ENCODE measurements at places on chromosomes 1 and 21.

DNA sequence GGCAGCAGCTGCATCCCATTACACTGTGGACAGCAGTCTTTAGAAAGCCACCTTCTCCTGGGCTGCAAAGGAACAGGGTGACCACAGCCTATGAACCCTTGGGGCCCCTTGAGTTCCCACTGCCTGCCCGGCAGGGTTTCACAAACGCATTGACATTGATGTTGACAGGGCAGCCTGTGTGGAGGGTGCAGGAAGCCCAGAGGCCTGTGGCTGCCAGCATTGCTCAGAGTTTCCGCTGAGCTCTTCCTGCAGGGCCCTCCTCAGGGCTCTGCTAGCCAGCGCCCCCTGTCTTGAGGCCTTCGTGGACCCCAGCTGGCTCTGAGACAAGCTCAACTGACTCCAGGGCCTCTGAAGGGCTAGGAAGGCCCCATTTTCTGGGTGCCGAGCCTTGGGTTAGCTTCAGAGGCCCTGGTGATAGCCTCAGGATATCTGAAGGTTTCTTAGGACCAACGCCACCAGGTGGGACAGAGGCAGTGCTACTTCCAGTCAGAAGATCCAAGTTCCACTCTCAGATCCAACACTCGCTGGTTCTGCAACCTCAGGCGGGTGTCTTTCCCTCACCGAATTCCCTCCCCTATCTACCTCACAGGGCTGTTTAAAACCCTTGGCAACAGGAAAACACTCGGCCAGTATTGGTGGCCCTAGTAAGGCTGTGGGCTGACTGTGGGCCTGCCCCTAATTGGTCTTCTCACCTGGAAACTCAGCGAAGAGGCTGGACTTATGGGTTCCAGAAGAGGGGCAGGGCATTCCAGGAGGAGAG lies 27.2 kb upstream of the EPS8L3 start:
- DNase-seq: peak; percentile 80

- no peak for DNase-seq
Measured at GRCh38 chr1:226577401-226578180, 29.0 kb downstream of the STUM start.

GRCh38 chr1:228021355-228022030 lies 14.7 kb downstream of the WNT3A start:
- DNase-seq: no peak

DNA sequence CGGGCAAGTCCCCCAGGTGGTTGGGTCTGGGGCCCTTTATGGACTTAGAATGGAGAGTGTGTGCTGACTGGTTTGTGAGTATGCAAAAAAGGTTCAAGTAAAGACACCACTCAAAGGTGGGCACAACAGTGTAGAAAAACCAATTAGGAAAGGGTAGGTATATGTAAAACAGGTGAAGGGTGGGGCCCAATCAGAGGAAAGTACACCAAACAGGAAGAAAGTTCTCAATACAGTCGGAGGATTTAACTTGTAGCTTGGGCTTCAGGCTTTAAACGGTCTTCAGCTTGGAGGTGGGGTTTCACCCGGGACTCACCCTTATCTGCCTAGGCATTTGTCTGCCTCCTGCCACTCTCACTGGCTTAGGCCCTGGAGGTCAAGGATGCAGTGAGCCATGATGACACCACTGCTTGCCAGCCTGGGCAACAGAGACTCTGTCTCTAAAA lies 6.8 kb upstream of the PUM1 start:
- no peak for DNase-seq

DNA sequence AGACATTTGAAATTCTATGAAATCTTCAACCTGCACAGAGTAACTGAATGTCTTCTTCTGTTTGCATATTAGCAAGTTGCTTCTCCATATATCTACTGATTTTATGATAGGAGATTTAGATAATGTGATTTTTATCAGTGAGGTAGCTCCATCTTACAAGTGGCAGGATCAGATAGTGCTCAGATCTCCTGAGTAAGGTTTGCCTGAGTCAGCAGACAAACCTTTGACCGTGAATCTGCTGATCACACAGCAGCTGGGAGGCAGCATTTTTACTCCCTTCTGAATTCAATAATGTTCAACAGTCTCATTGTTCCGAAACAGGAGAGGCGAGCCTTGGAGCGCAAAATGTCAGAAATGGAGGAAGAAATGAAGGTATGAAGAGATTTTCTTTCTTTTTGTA lies 141.4 kb downstream of the SYT2 start:
- no peak for DNase-seq

DNA sequence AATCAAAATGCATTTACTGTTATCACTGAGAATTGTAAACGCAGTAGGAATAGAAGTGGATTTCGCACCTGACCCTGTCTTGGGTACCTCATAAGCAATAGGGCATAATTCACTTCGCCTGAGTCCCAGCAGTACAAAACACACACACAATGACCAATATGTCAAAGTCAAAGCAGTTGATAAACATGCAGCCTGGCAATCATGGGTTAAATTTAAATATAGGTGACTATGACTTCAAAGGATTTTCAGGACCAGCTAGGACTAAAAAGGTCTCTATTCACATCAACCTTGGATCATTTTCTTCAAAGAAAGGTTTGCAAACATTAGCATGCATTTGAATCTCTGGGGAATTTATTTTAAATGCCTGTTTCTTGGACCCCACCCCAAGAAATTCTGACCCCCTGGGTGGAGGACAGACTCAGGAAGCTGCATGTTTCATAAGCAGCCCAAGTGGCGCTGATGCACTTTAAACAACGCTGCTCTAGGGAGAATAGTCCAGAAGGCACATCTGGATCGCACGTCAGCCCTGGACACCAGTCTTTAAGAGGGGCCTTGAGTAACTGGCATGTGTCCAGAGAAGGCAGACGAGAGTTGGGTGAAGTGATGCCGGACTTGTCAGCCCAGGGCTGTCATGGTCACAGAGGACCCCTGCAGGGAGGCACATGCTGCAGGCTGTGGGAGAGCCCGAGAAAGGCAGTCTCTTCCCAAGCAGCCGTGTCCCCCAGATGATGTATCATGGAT lies 55.7 kb upstream of the EFHD2 start:
- DNase-seq: no peak

- no peak for DNase-seq
Measured at GRCh38 chr21:45393833-45394638, 10.9 kb upstream of the COL18A1 start.

- DNase-seq: no peak
Measured at GRCh38 chr1:94922761-94923331, 4.1 kb downstream of the CNN3 start.

GRCh38 chr1:204623365-204623893 lies 62.1 kb downstream of the LRRN2 start:
- no peak for DNase-seq

GRCh38 chr21:37555672-37556261 lies 189.2 kb downstream of the DYRK1A start:
- no peak for DNase-seq

DNA sequence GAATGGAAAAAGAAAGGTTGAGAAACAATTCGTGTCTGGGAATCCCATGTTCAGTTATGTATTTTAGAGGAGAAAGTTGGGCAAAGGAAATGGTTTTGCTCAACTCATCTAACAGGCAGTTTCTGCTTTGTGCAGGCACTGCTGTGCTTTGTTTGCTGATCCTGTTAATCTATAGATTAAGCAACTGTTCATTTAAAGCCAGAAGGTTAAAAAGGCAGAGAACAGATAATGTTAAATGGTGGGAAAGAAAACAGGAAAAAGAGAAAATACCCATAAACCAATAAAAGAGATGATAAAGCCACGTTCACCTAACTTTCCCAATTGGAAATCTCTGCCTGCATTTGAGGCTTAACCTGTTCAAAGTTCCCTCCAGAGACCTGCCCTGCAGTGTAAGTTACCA lies 70.0 kb downstream of the APP start:
- no peak for DNase-seq

- no peak for DNase-seq
Measured at GRCh38 chr1:204619721-204620120, 65.8 kb downstream of the LRRN2 start.

GRCh38 chr1:4089421-4090175 lies 189.5 kb upstream of the C1orf174 start:
- no peak for DNase-seq

GRCh38 chr1:202286622-202287097 lies 55.1 kb downstream of the UBE2T start:
- DNase-seq: no peak

DNA sequence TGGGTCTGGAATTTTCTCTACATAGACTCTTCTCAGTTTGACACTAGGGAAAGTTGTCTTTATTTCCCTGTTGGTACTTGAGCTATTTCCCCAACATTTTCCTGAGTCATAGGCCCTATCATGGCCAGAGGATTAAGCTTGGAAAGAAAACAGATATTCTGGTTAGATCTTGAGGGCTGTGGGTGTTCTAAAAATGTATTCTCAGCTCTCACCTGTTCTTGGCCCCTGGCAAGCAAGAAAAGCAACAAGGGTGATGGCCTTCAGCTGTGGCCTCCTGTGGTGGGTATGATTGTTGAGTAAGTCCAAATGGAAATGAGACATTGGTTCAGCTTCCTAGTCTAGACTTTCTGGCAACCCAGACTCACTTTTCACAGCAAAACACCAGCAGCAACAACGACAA lies 17.4 kb upstream of the LCE3A start:
- DNase-seq: no peak

- peak; percentile 69 for DNase-seq
Measured at GRCh38 chr1:180954005-180954800, 41.5 kb downstream of the KIAA1614 start.

DNA sequence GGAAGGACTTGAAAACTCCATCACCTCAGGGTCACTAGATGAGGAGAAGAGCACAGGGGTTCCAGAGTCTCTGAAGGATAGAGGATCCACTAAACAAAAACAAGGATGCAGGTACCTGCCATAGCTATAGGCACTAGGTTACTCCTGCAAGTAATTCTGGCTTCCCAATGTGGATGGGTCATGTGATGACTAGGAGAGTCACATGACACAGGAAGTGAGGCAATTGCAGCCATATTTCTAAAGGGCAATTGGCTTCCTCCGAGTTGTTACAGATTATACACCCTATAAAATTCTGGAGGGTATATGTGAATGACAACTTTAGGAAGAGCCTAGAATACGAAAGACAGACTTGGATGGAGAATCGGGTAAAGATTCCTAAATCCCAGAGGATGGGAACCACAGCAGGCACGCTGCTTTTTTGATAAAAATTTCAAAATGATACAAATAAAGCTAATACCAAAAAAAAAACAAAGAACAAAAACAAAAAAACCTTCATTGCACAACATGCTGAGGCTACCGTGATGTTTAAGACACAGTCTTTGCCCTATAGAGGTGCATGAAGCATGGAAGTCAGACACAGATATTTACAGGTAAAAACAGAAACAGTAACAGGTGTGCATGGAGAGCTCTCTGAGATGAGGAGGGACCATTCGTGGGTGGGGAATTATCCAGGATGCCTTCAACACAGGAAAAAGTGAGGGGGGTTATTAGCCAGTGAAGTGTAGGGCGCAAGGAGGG lies 10.5 kb downstream of the MTX1 start:
- peak; percentile 43 for DNase-seq

- no peak for DNase-seq
Measured at GRCh38 chr1:14946684-14947238, 206.8 kb upstream of the TMEM51 start.

- no peak for DNase-seq
Measured at GRCh38 chr1:226748306-226748705, 9.2 kb upstream of the ITPKB start.

- DNase-seq: no peak
Measured at GRCh38 chr1:34400675-34401074, 224.0 kb downstream of the C1orf94 start.

DNA sequence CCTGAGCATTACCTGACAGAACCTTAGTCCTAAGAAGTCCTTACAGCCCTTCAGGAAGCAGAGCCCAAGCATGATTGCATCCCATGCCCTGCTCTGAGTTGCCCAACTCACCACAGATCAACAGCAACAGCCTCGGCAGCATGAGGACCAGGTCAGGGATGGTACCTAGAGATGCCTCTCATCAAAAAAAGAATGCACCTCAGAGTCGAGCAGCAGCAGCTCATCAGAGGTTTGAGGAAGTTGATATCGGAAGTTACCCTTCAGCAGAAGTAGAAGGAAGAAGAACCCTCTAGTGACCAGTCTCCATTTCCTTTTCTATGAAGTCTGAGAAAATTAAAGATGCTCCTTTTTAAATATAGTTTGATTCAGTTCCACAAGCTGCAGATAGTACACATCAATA lies at the start of gene FCRL1:
FCRL1 (minus strand) TSS at position 225 of the 400 bp plus-strand sequence; CDS start at position 142, 83 bp downstream.
- peak; percentile 18 for DNase-seq

- no peak for DNase-seq
Measured at GRCh38 chr1:234253732-234254131, 119.5 kb upstream of the COA6 start.

- no peak for DNase-seq
Measured at GRCh38 chr1:201637282-201638079, 98.6 kb downstream of the NAV1 start.

DNA sequence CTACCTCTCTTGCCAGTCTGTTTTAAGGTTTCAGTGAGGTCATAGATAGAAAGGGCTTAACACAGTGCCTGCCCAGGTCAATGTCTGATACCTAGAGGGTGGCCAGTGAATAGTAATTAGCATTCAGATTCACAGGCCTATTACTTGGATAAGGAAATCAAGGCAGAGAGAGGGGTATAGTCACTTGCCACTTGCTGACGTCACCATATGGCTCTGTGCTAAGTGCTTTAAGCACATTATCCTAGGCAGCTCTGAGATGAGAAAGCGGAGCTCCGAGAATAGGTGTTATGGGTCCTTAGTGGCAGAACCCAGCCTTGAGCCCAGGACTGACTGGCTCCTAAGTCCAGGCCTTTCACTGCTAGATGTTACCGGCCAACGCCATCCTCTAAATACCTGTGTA lies 51.5 kb upstream of the DAB1 start:
- DNase-seq: no peak

- DNase-seq: no peak
Measured at GRCh38 chr1:155962599-155963211, 15.6 kb downstream of the ARHGEF2 start.

DNA sequence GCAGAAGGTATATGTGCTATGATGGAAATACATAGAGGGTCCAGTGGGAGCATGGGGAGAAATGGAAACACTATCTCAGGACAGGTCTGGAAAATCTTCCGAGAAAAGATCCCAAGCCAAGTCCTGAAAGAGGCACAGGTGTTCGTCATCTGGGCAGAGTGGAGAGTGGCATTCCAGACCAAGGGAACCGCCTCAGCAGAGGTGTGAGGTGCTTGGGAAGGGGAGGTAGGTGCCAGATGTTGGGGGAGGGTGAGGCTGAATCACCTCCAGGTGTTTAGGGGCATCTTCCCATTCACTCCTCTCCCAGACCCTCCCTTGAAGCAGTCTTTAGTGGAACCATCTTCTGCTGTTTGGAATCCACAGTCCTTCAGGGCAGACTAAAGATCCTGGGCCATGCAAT lies 23.5 kb upstream of the LRRN2 start:
- DNase-seq: no peak

All from CD4-positive, alpha-beta T cell treated with Interleukin-4 for 1 hour (primary cell).